SK-N-SH treated with all-trans-retinoic acid at 6 μM for 48 hours (cell line): ENCODE measurements at places on chromosomes 6 and 20.

- no peak for ATAC-seq
Observed at GRCh38 chr6:169641461-169642085, 60.3 kb downstream of the WDR27 start.

DNA sequence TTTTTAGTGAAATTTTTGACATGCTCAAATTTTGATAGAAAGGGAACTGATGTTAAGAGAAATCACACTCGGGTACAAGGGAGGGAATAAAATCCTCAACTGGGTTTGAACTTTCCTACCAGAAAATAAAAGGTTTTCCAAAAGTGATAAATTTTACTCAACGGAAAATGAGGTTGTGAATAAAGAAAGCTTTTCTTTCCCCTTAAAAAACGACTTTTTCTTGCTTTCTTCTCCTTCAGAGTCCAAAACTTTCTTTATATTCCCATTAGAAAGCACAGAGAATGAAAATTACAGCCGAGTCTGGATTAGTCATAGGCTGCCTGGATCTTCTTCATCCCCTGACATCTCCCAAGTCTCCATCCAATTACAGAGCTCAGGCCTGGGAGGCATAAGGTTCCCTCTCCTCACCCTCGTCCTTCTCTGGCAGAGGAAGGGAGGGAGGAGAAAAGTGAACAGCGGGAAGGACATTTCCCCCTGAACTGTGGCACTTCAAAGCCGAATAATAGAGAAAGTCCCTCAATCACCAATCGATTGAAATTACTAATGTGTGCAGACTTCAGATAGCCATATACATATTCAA is 28.1 kb upstream of the QKI start:
- ATAC-seq: no peak

- no peak for ATAC-seq
Observed at GRCh38 chr6:91708534-91708933, 1121.7 kb upstream of the MAP3K7 start.

DNA sequence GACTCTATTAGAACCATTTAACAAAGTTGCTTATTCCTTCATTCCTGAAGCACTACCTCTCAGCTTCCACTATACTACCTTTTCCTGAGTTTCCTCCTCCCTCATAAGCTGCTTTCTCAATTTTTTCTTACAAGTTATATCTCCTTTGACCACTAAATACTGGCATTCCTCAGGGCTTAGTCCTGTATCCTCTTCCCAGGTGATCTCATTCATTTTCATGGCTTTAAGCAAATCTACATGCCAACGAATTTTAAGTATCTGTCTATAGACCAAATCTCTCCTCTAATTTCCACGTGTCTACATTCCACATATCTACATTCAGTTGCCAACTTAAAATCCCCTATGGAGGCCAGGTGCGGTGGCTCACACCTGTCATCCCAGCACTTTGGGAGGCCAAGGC is 134.7 kb downstream of the BTBD9 start:
- ATAC-seq: no peak

DNA sequence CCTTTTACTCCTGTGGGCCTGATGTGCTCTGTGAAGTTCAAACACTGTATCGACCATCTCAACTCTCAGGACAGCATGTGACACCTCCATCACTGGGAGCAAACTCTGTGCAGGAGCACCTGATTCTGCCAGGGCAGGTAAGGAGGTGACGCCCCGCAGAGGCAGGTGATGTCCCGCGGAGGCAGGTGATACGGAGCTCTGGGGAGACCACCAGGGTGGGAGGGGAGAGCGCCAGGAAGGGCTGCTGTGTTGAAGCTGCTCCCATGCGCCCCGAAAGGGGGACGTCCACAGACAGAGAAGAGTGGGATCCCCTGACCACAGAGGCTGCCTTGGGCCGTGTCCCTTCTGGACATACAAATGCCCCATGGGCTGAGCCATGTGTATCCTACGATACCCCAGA is 58.3 kb downstream of the DACT2 start:
- no peak for ATAC-seq

GRCh38 chr6:120447605-120448004 is 886.7 kb downstream of the TBC1D32 start:
- no peak for ATAC-seq

GRCh38 chr6:70413992-70414494 is 735 bp downstream of the FAM135A start:
- ATAC-seq: peak; percentile 28

GRCh38 chr6:170166511-170167122 is 124.3 kb downstream of the DLL1 start:
- no peak for ATAC-seq

GRCh38 chr20:46784436-46785127 is 75.1 kb downstream of the SLC2A10 start:
- ATAC-seq: no peak

DNA sequence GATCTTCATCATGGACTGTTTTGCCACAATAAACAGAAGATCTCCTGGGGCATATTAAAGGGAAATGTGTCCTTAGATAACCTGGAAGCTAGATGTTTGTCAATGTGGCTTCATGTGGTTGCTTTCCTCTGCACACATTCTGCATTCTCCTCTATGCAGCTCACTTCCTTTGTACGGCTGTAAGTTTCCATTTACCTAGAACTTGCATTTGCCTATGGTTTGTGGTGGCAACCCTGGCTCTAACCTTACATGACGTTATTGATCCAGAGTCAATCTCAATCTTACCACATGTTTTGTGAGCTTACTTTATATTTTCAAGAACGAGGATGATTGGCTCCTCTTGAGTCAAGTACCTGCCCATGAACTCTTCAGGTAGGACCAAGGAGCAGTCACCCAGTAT is 863.1 kb downstream of the MAFB start:
- no peak for ATAC-seq

DNA sequence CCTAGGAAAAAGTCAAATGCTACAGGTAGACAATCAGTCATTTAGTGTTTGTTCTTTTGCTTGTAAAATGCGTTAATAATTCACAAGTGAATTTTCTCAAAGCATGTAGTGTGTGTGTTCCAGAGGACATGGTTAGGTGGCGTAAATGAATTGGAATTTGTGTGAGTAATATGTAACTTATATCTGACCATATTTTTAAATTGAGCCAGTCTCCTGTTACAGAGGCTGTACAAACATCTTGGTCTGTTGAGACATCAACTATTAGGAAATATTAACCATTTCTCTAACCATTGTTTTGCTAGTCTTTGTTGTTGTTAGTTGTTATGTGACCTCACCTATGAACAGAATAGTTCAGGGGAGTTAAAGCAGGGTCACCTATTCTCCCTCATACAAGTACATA is 22.7 kb downstream of the MCM8 start:
- ATAC-seq: no peak

DNA sequence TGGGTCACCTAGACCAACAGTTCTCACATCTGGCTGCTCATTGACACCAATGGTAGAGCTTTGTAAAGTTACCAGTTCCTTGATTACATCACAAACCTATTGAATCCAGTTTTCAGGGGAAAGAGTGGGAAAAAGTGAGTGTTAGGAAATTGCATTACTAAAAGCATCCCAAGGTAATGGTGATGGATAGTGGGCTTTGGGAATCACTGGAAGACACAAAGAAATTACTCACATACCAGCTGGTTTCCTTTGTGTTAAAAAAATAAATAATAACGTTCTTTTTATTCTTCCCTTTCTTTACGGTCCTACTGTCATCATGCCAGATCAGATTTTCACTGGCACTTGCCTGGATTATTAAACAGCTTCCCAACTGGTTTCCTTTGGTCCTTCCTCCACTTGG is 370.7 kb downstream of the RFPL4B start:
- ATAC-seq: no peak

DNA sequence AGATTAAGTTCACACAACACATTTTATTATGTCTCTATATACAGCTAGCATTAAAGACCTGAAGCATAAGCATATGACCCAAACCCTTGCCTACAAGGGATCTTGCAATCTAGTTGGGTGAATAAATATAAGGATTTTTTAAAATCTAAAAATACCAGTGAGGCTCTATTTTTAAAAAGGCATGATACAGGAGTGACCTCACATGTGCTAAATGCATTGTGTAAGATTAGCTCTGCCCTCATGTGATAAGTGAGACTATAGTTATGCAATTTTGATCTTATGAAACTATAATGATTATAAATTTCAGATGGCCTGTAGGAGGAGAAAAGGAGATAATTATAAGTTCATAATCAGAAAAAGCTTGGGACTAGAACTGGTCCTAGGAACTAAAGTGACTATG is 451.0 kb upstream of the MAN1A1 start:
- no peak for ATAC-seq

- no peak for ATAC-seq
Observed at GRCh38 chr6:154433477-154434241, 76.8 kb downstream of the CNKSR3 start.

DNA sequence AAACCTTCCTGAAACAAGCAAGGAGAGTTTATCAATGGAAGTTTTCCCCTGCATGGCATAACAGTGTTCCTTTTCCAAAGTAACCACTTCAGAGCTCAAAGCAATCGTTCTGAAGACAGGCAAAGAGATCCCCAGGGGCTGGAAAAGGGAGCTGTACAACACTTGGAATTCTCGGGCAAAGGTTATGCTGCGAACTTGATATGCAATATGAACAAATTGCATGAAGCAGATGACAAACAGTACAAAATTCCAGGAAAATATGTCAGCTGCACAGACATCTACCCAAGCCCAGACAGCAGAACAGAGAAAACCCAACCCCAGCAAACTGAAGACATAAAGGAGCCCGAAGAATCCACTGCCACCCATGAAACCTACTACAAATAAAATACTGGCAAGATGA is 18.4 kb downstream of the POPDC3 start:
- no peak for ATAC-seq

- ATAC-seq: no peak
Observed at GRCh38 chr6:140968062-140968461, 1164.7 kb upstream of the GJE1 start.

- ATAC-seq: peak; percentile 70
Observed at GRCh38 chr20:37095108-37095598, 644 bp downstream of the RBL1 start.

GRCh38 chr6:51466427-51466826 is 621.0 kb downstream of the PKHD1 start:
- ATAC-seq: no peak

- no peak for ATAC-seq
Observed at GRCh38 chr6:137827977-137828810, 38.9 kb upstream of the TNFAIP3 start.

GRCh38 chr6:3754776-3755175 is 3.3 kb upstream of the PXDC1 start:
- no peak for ATAC-seq

DNA sequence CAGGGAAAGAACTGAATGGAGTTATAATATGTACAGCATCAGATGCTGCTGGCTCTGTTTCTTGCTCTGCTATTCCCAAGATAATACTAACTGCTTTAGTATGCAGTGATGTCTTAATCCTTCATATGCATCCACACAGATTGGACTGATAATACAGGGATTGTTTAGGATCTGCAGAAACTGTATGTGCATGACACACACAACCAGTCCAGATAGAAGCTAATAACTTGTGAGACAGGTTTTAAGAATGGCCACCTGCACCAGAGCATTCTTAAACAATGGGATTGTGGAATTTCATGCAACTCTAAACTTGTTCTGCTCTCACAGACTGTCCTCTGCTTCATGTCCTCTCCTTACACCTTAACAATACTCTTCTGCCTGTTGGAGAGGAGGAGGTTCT is 90.9 kb downstream of the SPTLC3 start:
- ATAC-seq: no peak

- ATAC-seq: peak; percentile 1; the same call in 1 of the 3 replicates
Observed at GRCh38 chr6:6006428-6007365, at the start of gene NRN1. TSS of gene NRN1 (minus strand) at chr6:6006925. CDS start at chr6:6006749, 176 bp downstream.

GRCh38 chr20:3203315-3204123 is 963 bp downstream of the DDRGK1 start:
- ATAC-seq: peak; percentile 58

- ATAC-seq: peak; percentile 61
Observed at GRCh38 chr6:119533603-119534279, 184.2 kb upstream of the MAN1A1 start.

DNA sequence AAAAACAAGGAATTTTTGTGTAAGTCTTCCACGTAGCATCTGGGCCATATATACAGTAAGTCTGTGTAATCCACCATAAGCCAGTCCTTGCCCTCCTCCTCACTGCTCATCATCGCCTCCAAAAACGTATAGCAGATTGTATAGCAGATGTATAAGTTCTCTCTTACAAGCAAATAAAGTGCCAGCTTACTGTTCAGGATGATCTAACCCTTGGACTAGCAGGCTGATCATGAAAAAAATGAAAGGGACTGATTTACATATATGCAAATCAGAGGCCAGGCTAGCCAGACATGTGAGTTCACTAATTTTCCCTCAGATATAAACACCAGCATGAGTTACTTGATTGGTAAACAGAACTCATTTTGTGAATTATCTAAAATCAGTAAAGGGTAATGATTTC is 171.5 kb downstream of the LY86 start:
- ATAC-seq: no peak

- no peak for ATAC-seq
Observed at GRCh38 chr20:24962182-24962492, 13.1 kb downstream of the CST7 start.

DNA sequence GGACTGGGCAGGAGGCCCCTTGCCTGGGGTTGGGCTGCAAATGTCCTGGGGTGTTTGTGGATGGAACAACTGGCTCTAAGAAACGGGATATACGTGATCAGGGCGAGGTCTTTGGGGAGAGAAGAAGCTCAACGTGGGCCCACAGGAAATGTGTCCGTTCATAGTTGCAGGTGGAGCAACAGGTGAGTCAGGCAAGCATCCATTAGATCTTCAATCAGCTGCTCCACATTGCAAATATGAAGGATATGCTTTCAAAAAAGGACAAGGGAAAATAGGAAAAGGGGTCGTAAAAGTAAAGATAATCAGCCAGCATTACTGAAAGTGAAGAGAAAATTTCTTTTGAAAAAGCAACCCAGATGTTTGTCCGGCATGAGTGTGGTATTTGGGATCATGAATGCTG is 251.0 kb downstream of the CDH4 start:
- ATAC-seq: no peak

DNA sequence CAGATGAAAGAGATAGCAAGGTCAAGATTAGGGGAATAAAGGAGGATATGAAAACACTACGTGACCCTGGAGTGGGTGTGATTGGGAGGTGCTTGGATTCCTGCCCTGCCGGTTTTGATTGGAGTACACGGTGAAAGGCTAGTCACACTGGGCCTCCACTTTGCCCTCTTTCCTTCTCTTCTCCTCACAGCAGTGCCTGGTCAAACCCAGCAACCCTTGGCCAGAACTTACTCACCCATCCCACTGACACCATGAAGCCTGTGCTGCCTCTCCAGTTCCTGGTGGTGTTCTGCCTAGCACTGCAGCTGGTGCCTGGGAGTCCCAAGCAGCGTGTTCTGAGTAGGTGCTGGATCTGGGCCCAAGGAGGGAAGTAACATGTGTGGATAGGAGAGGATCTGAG is at the start of gene WFDC13:
TSS of gene WFDC13 (plus strand) at position 166 of the 400 bp plus-strand sequence. CDS start at position 252, 86 bp downstream.
- no peak for ATAC-seq
